ENCODE measurements at places on chromosomes 3 and 15.

GRCh38 chr3:186664119-186664495 is 1.7 kb upstream of the HRG start:
- DNase-seq: no peak

DNA sequence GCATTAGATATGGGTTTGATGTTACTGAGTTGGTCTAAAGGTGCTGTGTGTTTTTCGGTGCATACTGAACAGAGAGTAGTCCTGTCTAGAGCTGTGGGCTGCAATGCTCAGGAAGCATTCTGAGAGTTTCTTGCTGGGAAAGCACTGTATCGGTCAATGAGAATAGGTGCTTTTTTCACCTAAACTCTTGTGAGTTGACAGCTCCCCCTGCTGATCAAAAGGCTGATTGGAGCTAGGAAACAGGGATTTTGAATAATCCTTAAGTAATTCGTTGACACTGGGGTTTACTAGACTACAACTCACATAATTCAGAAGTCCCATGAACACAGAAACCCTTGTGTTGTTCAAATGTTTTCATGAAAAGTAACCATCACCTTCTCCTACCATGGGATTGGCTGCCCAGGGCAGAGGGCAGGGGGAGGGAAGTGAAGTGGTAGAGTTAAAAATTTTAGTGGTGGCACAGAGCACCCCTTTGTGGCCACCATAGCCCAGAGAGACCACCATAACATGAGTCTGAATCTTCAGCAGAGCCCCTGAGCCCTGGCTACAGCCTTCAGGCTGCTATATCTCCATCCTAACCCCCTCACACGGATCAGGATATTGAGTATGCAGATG is 13.0 kb upstream of the MANF start:
- no peak for DNase-seq

GRCh38 chr15:76057332-76058000 is 2.3 kb upstream of the TMEM266 start:
- DNase-seq: no peak

GRCh38 chr3:87924485-87924884 is 134.3 kb downstream of the CGGBP1 start:
- DNase-seq: no peak

DNA sequence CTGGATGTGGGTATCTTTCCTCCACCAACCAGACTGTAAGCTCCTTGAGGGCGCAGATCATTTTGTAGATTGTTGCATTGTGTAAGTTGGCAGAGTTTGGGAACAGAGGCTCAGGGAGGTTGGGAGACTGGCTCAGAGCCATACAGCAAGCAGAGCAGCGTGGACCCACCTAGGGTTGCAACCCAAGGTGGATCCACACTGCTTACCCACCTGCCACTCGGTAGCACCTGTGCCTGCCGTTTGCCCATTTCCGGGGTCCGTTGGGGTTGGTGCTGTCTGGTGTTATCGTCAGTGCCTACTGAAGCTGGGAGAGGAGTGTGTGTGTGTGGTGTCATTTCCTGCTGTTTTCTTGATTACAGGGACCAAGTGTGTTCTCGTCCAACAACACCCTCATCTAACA is 19.0 kb downstream of the SMAD6 start:
- DNase-seq: no peak

GRCh38 chr15:60720493-60721256 is 241.7 kb upstream of the ICE2 start:
- peak; percentile 52 for DNase-seq

- DNase-seq: no peak
Observed at GRCh38 chr15:48855501-48856440, 22.2 kb upstream of the EID1 start.

DNA sequence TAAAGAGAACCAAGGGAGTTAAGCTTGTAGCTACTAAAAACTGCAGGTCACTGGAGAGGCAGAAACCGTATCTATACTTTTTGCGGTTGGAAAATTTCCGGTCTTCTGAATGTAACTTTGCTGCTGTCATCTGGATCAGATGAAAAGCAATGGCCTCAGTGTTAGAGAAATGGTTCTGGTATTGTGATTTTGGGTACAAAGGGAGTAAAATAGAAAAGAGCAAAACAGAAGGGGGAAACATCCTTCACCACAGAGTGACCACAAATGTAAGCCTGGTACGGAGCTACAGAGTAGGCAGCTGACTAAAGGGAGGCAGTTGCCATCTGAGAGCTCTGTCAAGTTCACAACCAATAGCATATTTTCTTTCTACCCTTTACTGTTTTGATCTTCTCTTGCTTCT is 5.6 kb downstream of the CD96 start:
- no peak for DNase-seq

DNA sequence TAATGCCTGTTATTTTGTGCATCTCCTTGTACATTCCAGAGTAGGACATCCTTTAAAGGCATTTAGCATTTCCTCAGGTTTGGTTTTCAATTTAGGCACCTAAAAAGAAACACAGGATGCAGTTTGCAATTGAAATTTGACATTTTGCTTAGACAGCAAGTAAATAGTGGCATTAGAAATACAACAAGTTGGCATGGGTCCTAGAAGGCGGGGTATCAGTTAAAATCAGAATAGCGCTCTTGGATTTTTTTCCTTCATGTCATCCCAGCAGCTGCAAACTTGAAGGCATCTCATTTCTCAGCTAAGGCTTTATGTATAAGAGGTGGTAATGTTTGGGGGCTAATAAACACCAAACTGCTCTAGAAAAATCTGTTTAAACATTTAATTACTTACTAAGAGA is 47.5 kb upstream of the SKOR1 start:
- no peak for DNase-seq

GRCh38 chr3:47872916-47873315 is 70.0 kb downstream of the DHX30 start:
- DNase-seq: no peak
